Spinal cord (tissue), 10 donors: ENCODE measurements at places on chromosomes 2 and 18.

DNA sequence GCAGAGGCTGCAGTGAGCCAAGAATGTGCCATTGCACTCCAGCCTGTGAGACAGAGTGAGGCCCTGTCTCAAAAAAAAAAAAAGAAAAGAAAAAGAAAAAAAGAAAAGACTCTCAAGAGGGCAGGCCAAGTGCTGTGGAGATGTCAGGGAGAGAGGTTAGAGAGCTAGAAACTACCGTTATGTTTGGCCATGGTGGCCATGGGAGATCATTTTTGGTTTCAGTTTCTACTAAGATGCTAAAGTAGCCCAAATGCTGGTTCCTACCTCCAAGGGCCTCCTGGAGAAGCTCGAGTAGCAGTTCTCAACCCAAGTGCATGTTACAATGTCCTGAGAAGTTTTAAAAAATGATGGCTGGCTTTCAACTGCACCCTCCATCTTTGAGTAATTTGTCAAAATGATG, 47.4 kb upstream of the TCF4 start:
- no peak for DNase-seq

- no peak for DNase-seq
These were observed 95.7 kb downstream of the BIN1 start for GRCh38 chr2:127011231-127011661.

GRCh38 chr2:217256251-217256650, 396.4 kb upstream of the TNP1 start:
- DNase-seq, result no peak

- no peak for DNase-seq
These were observed 66.2 kb upstream of the LCLAT1 start for GRCh38 chr2:30380824-30381223.
